A673 (cell line): ENCODE measurements at places on chromosomes 12 and 14. TPM values are rescaled to one million over a fixed set of nuclear protein-coding genes. Genes with fewer than 3 reads are reported as not detected.
A peak's percentile ranks its signal among the peaks of the same experiment; 100 is the strongest.

Gene DBX2
- total RNA-seq: 0.13 and 0.37 TPM in 2 replicates

Gene SOAT2
- total RNA-seq: not detected in 2 replicates

- no peaks in the 10 kb centered on the region for H3K27me3 ChIP-seq
- no peak overlapping the region for H3K4me3 ChIP-seq
- peaks cover 25% of the 10 kb centered on the region for H3K4me1 ChIP-seq
- no peaks in the 10 kb centered on the region for H3K36me3 ChIP-seq
- peak; percentile 81 for DNase-seq
Observed at GRCh38 chr12:2845280-2845679, 10.4 kb upstream of the NRIP2 start.

DNA sequence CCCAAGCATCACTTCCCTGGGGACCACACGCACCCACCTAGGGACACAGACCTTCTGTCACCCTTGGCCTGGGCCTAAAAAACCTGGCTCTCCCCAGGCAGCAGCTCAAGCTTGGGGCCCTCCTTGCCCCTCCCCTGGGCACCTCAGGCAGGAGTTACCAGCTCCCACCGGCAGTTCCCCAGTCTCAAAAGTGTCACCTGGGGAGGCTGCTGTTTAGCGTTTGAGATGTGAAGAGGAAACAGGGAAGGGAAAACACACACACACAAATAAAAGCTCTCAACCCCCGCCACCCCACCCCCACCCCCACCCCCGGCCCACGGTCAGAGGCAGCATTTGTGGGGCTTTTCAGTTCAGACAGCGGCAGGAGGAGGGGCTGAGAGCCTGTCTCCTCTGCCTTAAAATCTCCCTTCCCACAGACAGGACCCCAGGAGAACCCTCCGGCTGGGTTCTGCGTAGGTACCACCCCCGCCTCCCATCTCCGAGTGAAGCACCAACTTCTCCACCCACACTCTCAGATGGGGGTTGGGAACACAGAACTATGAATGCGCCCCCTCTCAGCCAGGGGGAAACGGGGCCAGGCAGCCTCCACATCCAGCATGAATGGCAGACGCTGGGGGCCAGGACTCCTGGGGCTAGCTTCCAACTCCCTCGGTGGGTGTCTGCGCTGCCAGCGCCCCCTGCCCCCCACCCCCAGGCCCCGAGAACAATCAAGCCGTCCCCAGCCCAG is 3.0 kb downstream of the NCOR2 start:
- peaks cover 63% of the 10 kb centered on the region for H3K4me1 ChIP-seq
- peak; percentile 48 for DNase-seq
- no peaks in the 10 kb centered on the region for H3K36me3 ChIP-seq
- H3K4me3 ChIP-seq: peak overlapping the region; percentile 92

- DNase-seq: no peak
- peaks cover 7% of the 10 kb centered on the region for H3K36me3 ChIP-seq
- H3K27ac ChIP-seq: no peak overlapping the region
Observed at GRCh38 chr14:102620413-102620812, 28.0 kb downstream of the RCOR1 start.

GRCh38 chr14:29668201-29668600 is 259.4 kb downstream of the PRKD1 start:
- no peaks in the 10 kb centered on the region for H3K27me3 ChIP-seq
- peaks cover 7% of the 10 kb centered on the region for H3K4me1 ChIP-seq
- peaks cover 9% of the 10 kb centered on the region for H3K36me3 ChIP-seq
- no peak overlapping the region for H3K27ac ChIP-seq
- peak; percentile 48 for DNase-seq
- H3K4me3 ChIP-seq: no peak overlapping the region

- no peak overlapping the region for H3K4me3 ChIP-seq
- DNase-seq: no peak
- H3K27me3 ChIP-seq: no peaks in the 10 kb centered on the region
- H3K27ac ChIP-seq: no peak overlapping the region
Observed at GRCh38 chr12:13242936-13243335, 46.4 kb downstream of the EMP1 start.
